ENCODE measurements at places on chromosomes 2 and 18.

- DNase-seq: no peak
These were observed 36.1 kb downstream of the OSBPL6 start for GRCh38 chr2:178230396-178230795.

GRCh38 chr2:198499539-198499938 lies 695.1 kb downstream of the PLCL1 start:
- DNase-seq: no peak

DNA sequence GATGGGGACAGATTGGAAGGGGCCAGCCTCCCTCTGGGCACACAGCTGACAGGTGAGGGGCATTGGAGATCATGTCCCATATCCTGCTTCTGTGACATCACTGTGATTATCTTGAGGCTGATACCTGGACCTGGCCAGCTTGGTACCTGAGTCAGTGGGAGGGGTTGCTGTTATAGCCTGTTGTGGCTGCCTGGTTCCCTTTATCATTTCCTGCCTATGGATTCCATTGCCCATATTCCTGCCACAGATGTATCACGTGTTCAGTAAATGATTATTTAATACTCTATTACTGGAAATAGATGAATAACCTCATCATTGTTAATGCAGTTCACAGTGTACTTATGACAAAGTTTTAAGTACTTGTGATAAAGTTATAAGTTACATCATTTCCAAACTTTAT lies 7.8 kb upstream of the SCYGR1 start:
- DNase-seq: no peak

GRCh38 chr2:216731465-216731864 lies 36.1 kb upstream of the IGFBP5 start:
- no peak for DNase-seq

GRCh38 chr2:10372203-10372861 lies 69.6 kb downstream of the HPCAL1 start:
- DNase-seq: no peak

GRCh38 chr2:231926761-231927565 lies 767 bp upstream of the NPPC start:
- peak; percentile 19 for DNase-seq

- no peak for DNase-seq
These were observed 1.6 kb downstream of the MTCL1 start for GRCh38 chr18:8706791-8707555.

GRCh38 chr2:213316001-213316735 lies 31.9 kb downstream of the SPAG16 start:
- no peak for DNase-seq

DNA sequence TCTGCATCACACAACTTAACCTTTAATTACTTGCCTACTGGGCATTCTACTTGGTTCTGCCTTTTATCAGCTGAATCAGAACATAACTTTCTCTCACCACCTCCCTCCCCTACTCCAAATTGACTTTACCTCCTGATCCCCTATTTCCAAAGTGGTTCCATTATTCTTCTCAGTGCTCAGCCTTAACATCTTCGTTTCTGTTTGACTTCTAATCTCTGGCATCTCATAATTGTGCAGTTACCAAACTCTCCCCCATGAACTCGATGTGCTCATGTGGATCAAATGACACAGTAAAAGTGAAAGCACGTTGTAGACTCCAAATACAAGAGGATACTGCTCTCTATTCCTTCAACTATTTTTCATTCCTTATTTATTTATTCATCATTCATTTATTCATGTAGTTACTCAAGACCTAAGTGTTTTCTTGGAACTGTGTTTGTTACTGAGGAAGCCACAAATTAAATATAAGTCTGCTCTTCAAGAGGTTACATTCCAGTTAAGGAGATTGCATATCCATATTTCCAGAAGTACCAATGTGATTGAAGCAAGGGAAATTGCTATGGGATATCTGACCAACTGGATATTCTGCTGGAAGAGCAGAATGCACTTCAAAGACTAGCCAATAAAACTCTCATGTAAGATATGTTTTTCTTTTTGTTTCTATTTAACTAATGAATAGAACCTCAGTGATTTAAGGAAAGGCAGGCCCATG lies 158.8 kb downstream of the TMEFF2 start:
- DNase-seq: no peak

GRCh38 chr2:209147981-209148380 lies 275.9 kb upstream of the MAP2 start:
- DNase-seq: no peak

GRCh38 chr18:3526421-3527354 lies 76.7 kb downstream of the TGIF1 start:
- no peak for DNase-seq

DNA sequence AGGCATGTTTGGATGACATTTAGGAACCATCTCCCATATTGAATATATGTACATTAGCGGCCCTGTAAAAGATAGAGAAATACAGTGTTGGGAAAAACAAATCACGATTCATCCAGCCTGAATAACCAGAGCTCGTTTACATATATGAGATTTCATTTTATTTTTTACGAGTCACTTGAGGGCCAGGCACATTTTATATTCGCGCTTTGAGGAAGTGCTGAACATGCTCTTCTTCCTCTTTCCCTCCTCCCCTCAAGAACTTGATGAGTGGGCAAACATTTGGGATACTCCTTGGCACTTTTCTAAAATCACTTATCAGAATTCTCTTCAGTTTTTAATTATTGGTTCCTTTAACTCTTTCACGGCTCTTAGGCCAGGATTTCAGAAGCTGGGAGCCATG lies 268.0 kb upstream of the TANK start:
- DNase-seq: no peak

- DNase-seq: no peak
These were observed 230.1 kb downstream of the CD226 start for GRCh38 chr18:69717586-69717985.

- DNase-seq: no peak
These were observed 4.9 kb downstream of the UCN start for GRCh38 chr2:27303093-27304025.

DNA sequence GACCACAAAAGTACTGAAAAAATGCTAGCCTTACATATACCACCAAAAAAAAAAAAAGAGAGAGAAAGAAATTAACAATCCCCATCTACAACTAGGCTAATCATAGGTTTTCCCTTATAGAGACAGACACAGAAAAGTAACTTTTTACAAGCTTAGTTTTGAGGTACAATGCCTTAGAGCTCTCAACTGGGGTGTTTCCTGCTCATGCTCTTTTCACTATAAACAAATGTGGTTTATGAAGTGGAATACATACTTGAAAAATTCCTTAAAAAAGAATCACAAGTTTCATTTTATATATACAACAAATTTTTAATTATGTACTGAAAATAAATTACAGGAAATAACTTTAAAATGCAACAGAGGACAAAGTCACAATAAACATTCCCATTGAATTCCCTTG lies 82.5 kb downstream of the ATL2 start:
- no peak for DNase-seq

- no peak for DNase-seq
These were observed 3.8 kb upstream of the CDKL4 start for GRCh38 chr2:39247512-39248043.

DNA sequence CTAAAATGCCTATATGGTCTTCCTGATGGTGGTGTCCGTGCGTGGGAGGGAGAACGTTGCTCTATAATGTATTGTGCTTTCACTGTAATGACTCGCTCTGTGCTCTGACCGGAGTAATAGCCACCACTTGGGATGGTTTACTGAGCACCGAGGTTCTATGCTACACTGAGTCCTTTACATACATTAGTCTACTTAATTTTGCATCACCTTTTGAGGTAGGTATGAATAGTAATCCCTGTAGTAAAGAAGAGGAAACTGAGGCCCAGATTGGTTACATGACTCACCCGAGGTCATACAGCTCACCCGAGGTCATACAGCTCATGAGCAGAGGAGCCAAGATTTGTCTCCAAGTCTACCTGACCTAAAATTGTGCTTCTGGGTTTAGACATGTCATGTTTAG lies 79.5 kb downstream of the ARMC9 start:
- DNase-seq: no peak

DNA sequence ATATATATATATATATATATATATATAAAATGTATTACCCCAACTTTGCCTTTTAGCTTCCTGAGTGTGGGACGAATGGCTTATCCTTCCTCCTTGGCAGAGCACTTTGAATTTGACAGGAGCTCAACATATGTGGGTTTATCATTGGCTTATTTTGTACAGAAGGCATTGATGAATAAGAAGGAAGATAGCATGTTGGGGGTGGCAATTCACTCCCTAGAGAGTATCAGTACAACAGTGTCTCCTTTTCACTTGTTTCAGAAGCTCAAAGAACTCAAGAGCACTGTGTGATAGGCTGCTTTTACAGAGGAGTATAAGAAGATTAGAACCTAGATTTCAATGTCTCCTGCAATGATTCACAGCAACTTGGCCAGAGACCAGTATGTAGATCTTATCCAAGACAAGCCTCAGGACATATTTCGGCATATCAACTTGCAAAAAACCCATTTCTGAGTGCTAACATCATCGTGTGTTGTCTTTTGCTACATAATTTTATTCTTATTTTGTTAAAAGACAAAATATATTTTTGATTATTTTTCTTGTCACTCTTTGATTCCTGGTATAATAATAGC lies 345.8 kb downstream of the SOCS6 start:
- DNase-seq: no peak

- no peak for DNase-seq
These were observed 67.1 kb downstream of the HAUS1 start for GRCh38 chr18:46171331-46171730.

DNA sequence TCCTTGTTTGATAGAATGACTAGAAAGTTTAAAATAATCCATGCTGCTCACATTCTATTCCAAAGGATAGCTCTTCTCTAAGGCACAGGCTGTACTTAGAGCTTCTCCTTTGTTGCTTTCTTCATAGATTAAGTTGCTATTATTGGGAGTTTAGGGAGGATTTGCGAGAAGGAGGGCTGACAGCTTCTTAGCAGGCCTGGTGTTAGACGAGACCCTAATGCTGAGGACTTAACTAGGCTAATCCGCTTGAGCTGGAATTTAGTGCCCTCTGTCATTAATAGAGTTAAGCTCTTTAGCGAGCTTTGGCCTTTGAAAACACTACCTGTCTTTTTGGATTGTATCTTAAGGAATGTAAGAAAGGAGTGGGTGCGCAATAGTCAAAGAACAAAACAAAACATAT lies 81.3 kb downstream of the MOGAT1 start:
- no peak for DNase-seq

DNA sequence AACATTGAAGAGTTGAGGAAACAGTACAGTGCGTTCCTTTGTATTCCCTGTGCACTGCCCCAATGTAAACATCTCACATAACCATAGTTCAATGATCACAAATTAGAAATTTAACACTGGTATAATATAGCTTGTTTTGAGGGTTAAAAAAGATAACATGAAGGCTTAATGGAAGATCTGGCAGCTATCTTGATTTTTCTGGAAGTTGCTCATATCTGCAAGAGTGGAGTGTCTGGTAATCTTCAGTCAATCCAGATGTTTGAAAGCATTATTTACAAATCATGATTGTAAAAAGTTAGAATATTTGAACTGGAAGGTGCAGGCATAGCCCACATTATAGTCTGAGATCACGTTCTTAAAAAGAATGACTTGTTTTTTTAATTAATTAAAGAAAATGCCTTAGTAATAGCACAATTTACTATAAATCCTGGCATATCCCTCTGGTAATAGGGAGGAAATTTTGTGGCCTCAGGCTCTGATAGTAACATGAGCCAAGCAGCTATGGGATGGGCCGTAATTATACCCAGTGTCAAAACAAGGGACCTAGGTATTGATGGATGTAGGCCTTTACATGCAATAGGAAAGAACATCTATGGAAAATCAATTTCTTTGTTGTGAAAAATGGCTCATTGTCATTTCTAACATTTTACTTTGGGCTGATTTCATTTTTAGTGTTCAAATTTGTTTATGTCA lies 418.0 kb downstream of the THSD7B start:
- DNase-seq: no peak

- no peak for DNase-seq
These were observed 22.0 kb downstream of the SLC14A1 start for GRCh38 chr18:45745817-45746461.

GRCh38 chr18:43195421-43195820 lies 79.9 kb upstream of the RIT2 start:
- DNase-seq: no peak

- no peak for DNase-seq
These were observed 96.0 kb downstream of the INHBB start for GRCh38 chr2:120441744-120442471.

- no peak for DNase-seq
These were observed 113.5 kb upstream of the CHRNA1 start for GRCh38 chr2:174877751-174878150.

DNA sequence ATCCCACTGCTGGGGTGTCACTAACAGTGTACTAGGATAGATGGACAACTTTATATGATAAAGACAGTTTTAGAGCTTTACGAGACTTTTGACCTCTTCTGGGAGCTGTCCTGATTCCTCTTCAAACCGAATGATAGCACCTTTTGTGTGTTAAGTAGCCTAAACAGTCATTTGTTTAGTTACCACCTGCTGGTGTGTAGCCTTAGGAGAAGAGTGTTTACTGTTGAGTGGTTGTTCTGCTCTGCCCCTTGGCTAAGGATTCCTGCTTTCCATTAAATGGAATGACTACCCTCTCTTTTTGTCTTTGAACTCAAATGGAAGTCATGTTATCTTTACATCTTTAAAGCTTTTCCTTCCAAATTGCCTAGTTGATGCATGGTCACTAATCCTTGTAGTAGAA lies 28.0 kb upstream of the MGAT5 start:
- no peak for DNase-seq

GRCh38 chr2:82062463-82062862 lies 1757.9 kb upstream of the LRRTM1 start:
- DNase-seq: no peak

- no peak for DNase-seq
These were observed 86.3 kb upstream of the PELI1 start for GRCh38 chr2:64230540-64230939.

- no peak for DNase-seq
These were observed 151.3 kb upstream of the NCK2 start for GRCh38 chr2:105593221-105593967.

GRCh38 chr2:167570370-167570769 lies 677.0 kb downstream of the STK39 start:
- DNase-seq: no peak

- no peak for DNase-seq
These were observed 21.3 kb downstream of the PSME4 start for GRCh38 chr2:53949457-53949856.

GRCh38 chr18:59633961-59634485 lies 63.2 kb downstream of the CCBE1 start:
- DNase-seq: no peak

DNA sequence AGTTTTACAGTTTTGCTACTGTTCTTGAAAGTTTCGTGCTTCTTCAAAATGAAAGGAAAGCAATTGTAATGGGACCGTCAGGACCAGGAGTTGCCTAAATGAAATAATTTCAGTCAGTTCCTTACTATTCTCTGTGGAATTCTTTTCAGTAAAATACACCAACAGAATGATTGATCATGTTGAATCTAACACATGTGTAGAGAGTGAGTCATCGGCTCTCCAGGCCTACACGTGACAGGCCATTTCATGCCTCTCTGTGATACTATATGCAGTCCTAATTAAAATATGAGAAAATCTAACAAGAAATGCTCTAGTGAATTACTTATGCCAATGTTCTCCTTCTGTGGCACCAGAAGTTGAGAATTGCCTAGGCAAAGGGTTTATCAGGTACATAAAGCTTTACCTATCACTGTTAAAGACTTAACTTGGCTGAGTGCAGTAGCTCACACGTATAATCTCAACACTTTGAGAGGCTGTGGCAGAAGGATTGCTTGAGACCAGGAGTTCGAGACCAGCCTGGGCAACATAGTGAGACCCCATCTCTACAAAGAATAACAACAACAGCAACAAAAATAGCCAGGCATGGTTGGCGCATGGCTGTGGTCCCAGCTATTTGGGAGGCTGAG lies 199.4 kb downstream of the LRRTM1 start:
- DNase-seq: no peak

Measured in stimulated activated CD4-positive, alpha-beta T cell treated with anti-CD3 and anti-CD28 coated beads, Interleukin-1b, Interleukin-23, amount 100 ng/mL, for 4 hours (primary cell).